GM23338 (cell line): ENCODE measurements at places on chromosomes 11 and 22. TPM values are rescaled to one million over a fixed set of nuclear protein-coding genes. Genes with fewer than 3 reads are reported as not detected.

The CRELD2 gene
- 47.7 and 49.4 TPM in 2 replicates for polyA plus RNA-seq

The SLC22A6 gene
- polyA plus RNA-seq: not detected in 2 replicates

The SULT4A1 gene
- polyA plus RNA-seq: 4.3 and 4.7 TPM in 2 replicates

GRCh38 chr11:73221451-73221850, 3.4 kb downstream of the P2RY2 start:
- no peak for DNase-seq
- no peak overlapping the region for H3K4me3 ChIP-seq
- H3K4me1 ChIP-seq: peaks cover 4% of the 10 kb centered on the region; the same call in 1 of the 2 replicates
- peaks cover 37% of the 10 kb centered on the region for H3K27me3 ChIP-seq
- H3K36me3 ChIP-seq: no peaks in the 10 kb centered on the region

GRCh38 chr11:27722117-27722952, 22.1 kb upstream of the BDNF start:
- H3K27me3 ChIP-seq: peaks cover 63% of the 10 kb centered on the region
- peak; percentile 89 for DNase-seq
- H3K4me3 ChIP-seq: peak overlapping the region; percentile 87
- peak overlapping the region; percentile 75; the same call in 1 of the 2 replicates for H3K27ac ChIP-seq
- H3K4me1 ChIP-seq: peaks cover 25% of the 10 kb centered on the region

DNA sequence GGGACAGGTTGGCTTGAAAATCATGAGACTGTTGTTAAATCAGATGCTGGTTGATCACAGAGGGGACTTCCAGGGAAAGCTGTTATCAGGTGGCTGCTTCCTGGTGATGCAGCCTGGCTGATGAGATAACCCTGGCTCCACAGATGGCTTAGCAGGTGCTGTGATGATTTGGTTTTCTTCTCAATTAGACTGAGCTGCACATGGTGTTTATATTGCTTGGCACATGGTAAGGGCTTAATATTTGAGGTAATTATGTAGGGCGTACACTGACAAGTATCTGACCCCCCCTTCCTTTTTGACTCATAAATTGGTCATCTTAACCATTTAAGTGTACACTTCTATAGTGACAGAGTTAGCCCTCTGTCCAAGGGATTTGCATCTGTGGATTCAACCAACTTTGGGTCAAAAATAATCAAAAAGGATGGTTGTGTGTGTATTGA, 7.0 kb downstream of the RPS3 start:
- no peak overlapping the region for H3K4me3 ChIP-seq
- no peaks in the 10 kb centered on the region for H3K27me3 ChIP-seq
- H3K27ac ChIP-seq: no peak overlapping the region
- H3K4me1 ChIP-seq: peaks cover 24% of the 10 kb centered on the region
- no peak for DNase-seq

GRCh38 chr11:125625225-125625629, 264 bp downstream of the CHEK1 start:
- peak overlapping the region; percentile 99 for H3K27ac ChIP-seq
- H3K27me3 ChIP-seq: no peaks in the 10 kb centered on the region
- peak; percentile 83 for DNase-seq
- H3K4me3 ChIP-seq: peak overlapping the region; percentile 58
- H3K4me1 ChIP-seq: peaks cover 10% of the 10 kb centered on the region; the same call in 1 of the 2 replicates

The RASGRP2 gene
- 50.4 and 60.5 TPM in 2 replicates for polyA plus RNA-seq

GRCh38 chr11:68145120-68145866, 24.1 kb upstream of the CHKA start:
- H3K27ac ChIP-seq: no peak overlapping the region
- H3K4me3 ChIP-seq: no peak overlapping the region
- DNase-seq: no peak
- no peaks in the 10 kb centered on the region for H3K36me3 ChIP-seq
- H3K27me3 ChIP-seq: no peaks in the 10 kb centered on the region

- no peaks in the 10 kb centered on the region; the same call in 1 of the 2 replicates for H3K4me1 ChIP-seq
- no peak overlapping the region for H3K27ac ChIP-seq
- no peak for DNase-seq
- H3K27me3 ChIP-seq: no peaks in the 10 kb centered on the region
- no peak overlapping the region for H3K4me3 ChIP-seq
- H3K36me3 ChIP-seq: no peaks in the 10 kb centered on the region
Observed at GRCh38 chr11:60834742-60835533, 7.0 kb upstream of the CCDC86 start.

DNA sequence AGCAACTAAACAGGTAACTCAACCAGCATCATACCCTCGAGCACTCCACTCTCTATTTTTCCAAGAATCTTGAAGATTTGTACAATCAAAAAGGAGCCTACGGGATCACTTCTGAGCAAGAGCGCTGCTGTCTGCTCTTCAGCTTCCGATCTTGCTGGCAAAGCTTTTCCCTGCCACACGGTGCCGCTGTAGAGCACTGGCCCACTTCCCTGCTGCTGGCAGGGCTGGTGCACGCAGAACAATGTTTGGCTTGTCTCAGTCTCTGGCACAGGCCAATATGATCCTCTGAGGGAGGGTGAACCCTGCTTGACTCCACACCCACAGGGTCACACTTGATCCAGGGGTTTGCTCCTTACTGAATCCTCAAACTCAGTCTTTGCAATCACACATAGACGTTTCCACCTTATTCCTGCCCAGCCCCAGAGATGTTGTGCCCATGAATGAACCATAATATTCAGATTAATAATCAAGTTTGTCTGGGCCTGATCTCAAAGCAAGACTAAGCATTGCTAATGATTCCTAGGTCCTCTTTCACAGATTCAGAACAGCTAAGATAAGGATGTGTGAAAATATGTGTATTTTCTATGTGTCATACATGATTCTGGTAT, 536.6 kb downstream of the SOX6 start:
- H3K4me1 ChIP-seq: no peaks in the 10 kb centered on the region
- no peak overlapping the region for H3K27ac ChIP-seq
- DNase-seq: peak; percentile 76
- no peaks in the 10 kb centered on the region for H3K27me3 ChIP-seq
- no peak overlapping the region for H3K4me3 ChIP-seq
- no peaks in the 10 kb centered on the region for H3K36me3 ChIP-seq

- no peak overlapping the region for H3K27ac ChIP-seq
- peaks cover 11% of the 10 kb centered on the region; the same call in 1 of the 2 replicates for H3K4me1 ChIP-seq
- H3K4me3 ChIP-seq: no peak overlapping the region
- no peak for DNase-seq
- H3K36me3 ChIP-seq: peaks cover 5% of the 10 kb centered on the region; the same call in 1 of the 2 replicates
Observed at GRCh38 chr22:44823806-44824205, 71.4 kb downstream of the ARHGAP8 start.

DNA sequence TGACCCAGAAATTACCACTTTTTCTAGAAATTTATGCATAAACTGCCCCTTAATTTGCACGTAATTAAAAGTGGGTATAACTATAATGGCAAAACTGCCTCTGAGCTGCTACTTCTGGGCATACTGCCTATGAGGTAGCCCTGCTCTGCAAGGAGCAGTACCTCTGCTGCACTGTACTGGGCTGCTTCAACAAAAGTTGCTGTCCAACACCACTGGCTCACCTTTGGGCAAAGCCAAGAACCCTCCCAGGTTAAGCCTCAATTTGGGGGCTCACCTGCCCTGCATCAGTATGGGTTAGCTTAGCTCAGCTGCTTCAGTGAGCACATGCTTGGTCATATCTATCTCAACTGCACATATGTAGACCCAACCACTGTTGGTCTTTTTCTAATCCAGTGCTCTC, 4.5 kb downstream of the DMC1 start:
- H3K27me3 ChIP-seq: no peaks in the 10 kb centered on the region
- H3K36me3 ChIP-seq: 0 out of 2 replicates have a peak, but pooled peaks cover 4% of the 10 kb centered on the region
- DNase-seq: no peak
- no peak overlapping the region for H3K4me3 ChIP-seq

The PANX2 gene
- 2.6 and 2.8 TPM in 2 replicates for polyA plus RNA-seq

GRCh38 chr22:43428005-43428485, 16.2 kb downstream of the MPPED1 start:
- no peaks in the 10 kb centered on the region for H3K27me3 ChIP-seq
- H3K27ac ChIP-seq: no peak overlapping the region
- no peaks in the 10 kb centered on the region for H3K36me3 ChIP-seq
- no peak overlapping the region for H3K4me3 ChIP-seq
- H3K4me1 ChIP-seq: no peaks in the 10 kb centered on the region

The LRRN4CL gene
- polyA plus RNA-seq: 0.08 and 0.10 TPM in 2 replicates

The APOL4 gene
- polyA plus RNA-seq: not detected in 2 replicates

DNA sequence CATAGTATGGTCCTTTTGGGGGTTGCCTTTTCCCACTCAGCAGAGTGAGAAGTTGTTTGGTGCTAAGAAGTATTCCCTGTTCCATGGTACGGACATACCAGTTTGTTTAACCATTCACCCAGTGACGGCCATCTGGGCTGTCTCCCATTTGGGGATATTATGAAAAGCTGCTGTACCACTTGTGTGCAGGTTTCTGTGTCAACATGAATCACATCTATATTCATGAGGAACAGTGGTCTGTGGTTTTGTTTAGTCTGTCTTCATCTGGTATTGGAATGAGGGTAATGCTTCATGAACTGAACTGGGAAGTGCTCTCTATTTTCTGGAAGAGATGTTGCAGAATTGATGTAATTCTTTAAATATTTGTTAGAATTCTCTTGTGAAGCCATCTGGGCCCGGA, 89.5 kb downstream of the TRMU start:
- no peaks in the 10 kb centered on the region; the same call in 1 of the 2 replicates for H3K36me3 ChIP-seq
- no peaks in the 10 kb centered on the region for H3K4me1 ChIP-seq
- H3K4me3 ChIP-seq: no peak overlapping the region
- DNase-seq: no peak
- H3K27me3 ChIP-seq: no peaks in the 10 kb centered on the region

DNA sequence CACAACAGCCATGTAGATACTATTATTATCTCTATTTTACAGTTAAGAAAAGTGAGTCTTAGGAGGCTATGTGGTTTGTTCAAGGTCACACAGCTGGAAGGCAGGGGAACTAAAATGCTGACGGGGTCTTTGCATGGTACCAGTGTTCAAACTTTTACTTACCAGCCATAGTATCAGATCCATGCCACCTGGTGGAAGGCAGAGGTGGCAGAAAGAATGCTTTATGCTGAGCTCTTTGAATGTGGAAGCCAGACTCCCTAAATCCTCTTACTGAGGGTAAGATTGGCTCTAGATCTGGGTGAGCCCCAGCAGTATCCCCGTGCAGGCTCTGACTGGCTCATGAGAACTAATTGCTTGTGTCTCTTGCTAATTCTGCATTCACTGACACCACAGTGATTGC, 54.3 kb upstream of the NAV2 start:
- no peak for DNase-seq
- no peaks in the 10 kb centered on the region for H3K4me1 ChIP-seq
- H3K27ac ChIP-seq: no peak overlapping the region
- H3K27me3 ChIP-seq: no peaks in the 10 kb centered on the region

GRCh38 chr11:44324222-44324621, 14.3 kb upstream of the ALX4 start:
- H3K36me3 ChIP-seq: no peaks in the 10 kb centered on the region
- peaks cover 30% of the 10 kb centered on the region for H3K4me1 ChIP-seq
- H3K27me3 ChIP-seq: peaks cover 100% of the 10 kb centered on the region
- no peak overlapping the region for H3K4me3 ChIP-seq

DNA sequence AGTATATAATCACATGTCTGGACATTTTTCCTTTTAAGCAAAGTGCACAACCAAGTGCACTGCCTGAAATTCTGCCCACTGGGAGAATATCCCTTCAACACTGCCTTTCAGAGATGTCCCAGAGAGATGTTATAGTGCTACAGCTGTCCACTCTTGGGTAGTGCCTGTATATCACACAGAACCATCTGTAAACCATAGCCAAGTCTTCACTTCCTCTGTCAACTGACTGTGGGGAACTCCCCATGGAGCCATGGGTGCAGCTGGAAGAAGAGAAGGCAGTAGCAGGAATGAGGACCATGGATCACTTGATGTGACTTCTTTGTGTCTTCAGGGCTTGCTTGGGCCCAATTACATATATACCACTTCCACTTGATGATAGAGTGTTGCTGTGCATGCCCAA, 44.6 kb upstream of the LIN7C start:
- no peak overlapping the region for H3K27ac ChIP-seq
- H3K36me3 ChIP-seq: no peaks in the 10 kb centered on the region
- H3K4me3 ChIP-seq: no peak overlapping the region

- peaks cover 25% of the 10 kb centered on the region; the same call in 1 of the 2 replicates for H3K4me1 ChIP-seq
- peak; percentile 75 for DNase-seq
- H3K27me3 ChIP-seq: no peaks in the 10 kb centered on the region
- H3K36me3 ChIP-seq: no peaks in the 10 kb centered on the region
- H3K4me3 ChIP-seq: no peak overlapping the region
- H3K27ac ChIP-seq: peak overlapping the region; percentile 81
Observed at GRCh38 chr22:31244046-31244942, 32.2 kb downstream of the LIMK2 start.

GRCh38 chr11:131326829-131327228, 43.6 kb upstream of the NTM start:
- no peaks in the 10 kb centered on the region for H3K36me3 ChIP-seq
- H3K4me3 ChIP-seq: no peak overlapping the region
- no peak overlapping the region for H3K27ac ChIP-seq
- peaks cover 20% of the 10 kb centered on the region for H3K4me1 ChIP-seq
- DNase-seq: no peak
- H3K27me3 ChIP-seq: no peaks in the 10 kb centered on the region

DNA sequence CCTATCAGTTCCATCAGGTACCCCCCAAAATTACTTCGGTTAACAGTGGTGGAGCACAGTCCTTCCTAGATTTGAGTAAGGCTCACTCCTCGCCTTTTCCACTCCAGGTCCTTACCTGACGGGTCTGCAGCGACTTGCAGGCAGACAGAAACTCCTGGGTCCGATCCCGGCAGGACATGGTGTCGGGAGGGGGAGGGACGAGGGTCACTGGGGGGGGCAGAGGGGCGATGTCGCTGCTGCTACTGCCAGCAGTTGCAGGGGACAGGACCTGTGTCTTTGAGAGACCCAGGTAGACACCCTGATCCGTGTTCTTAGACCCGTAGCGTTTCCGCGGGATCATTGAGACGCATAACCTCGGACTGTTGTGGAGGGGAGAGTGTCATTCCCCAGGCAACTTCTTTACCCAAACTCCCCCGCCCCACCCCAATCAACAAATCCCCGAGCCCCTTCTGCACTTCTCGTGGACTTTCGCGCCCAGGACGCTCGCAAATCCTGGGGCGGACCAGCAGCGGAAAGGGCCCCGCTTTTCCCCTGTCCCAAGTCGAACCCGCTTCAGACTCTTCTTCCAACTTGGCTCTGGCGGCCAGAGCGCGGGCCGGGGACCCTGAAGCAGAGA, 839 bp downstream of the STX5 start:
- DNase-seq: peak; percentile 74
- H3K4me3 ChIP-seq: peak overlapping the region; percentile 93
- peaks cover 14% of the 10 kb centered on the region for H3K4me1 ChIP-seq
- H3K27me3 ChIP-seq: no peaks in the 10 kb centered on the region
- H3K27ac ChIP-seq: peak overlapping the region; percentile 89

The CRKL gene
- polyA plus RNA-seq: 39.5 and 40.7 TPM in 2 replicates

The KDM2A gene
- polyA plus RNA-seq: 24.2 and 25.0 TPM in 2 replicates

The CHRDL2 gene
- polyA plus RNA-seq: 0.38 TPM in 1 of 2 replicates, not detected in the other

GRCh38 chr11:77189588-77190210, 61.7 kb downstream of the MYO7A start:
- DNase-seq: no peak
- H3K27me3 ChIP-seq: no peaks in the 10 kb centered on the region
- no peak overlapping the region for H3K27ac ChIP-seq
- no peaks in the 10 kb centered on the region for H3K36me3 ChIP-seq
- H3K4me1 ChIP-seq: peaks cover 4% of the 10 kb centered on the region; the same call in 1 of the 2 replicates
